Uterus (tissue), 4 donors: ENCODE measurements at places on chromosomes 3 and 15. TPM values are rescaled to one million over a fixed set of nuclear protein-coding genes. Genes with fewer than 3 reads are reported as not detected.

GRCh38 chr3:150114273-150114672 is 143.6 kb upstream of the PFN2 start:
- H3K4me3 ChIP-seq, result no peak overlapping the region
- no peak overlapping the region for H3K27ac ChIP-seq
- no peak for DNase-seq

- peaks cover 3% of the 10 kb centered on the region for H3K4me1 ChIP-seq
- H3K4me3 ChIP-seq, result peak overlapping the region; percentile 32
- H3K36me3 ChIP-seq, result no peaks in the 10 kb centered on the region
- H3K27me3 ChIP-seq, result no peaks in the 10 kb centered on the region
- DNase-seq, result no peak
Observed at GRCh38 chr3:65597226-65597951, 441.3 kb downstream of the MAGI1 start.

DNA sequence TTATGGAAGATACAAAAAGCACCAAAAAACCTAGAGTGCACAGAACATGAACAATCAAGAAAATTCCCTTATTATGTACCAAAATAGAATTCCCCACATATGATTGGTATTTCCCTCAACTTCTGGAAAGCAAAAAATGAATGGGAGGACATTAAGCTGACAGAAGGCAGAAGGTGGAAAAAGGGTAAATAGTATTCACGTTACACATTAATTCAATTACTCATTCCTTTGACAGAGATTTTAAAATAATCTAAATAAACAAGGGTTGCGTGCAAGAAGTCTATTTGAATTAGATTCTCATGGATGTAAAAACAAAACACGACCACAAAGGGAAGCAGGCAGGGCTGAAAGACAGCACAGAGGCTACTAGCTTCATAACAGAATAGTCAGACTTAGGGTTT is 260.5 kb upstream of the ZPLD1 start:
- H3K27me3 ChIP-seq, result no peaks in the 10 kb centered on the region
- peak overlapping the region; percentile 72 for H3K27ac ChIP-seq
- H3K36me3 ChIP-seq, result no peaks in the 10 kb centered on the region
- no peak overlapping the region for H3K4me3 ChIP-seq

CHRNA3 gene
- total RNA-seq, result 1.3 TPM

WHAMM gene
- 3.5 TPM for total RNA-seq

COL6A5 gene
- not detected for total RNA-seq

CSK gene
- 27.9 TPM for total RNA-seq

GRCh38 chr3:33075995-33076394 is 21.0 kb downstream of the GLB1 start:
- H3K36me3 ChIP-seq, result no peaks in the 10 kb centered on the region
- DNase-seq, result no peak
- no peaks in the 10 kb centered on the region for H3K4me1 ChIP-seq

- H3K27me3 ChIP-seq, result no peaks in the 10 kb centered on the region
- H3K4me1 ChIP-seq, result no peaks in the 10 kb centered on the region
- H3K36me3 ChIP-seq, result no peaks in the 10 kb centered on the region
- no peak overlapping the region for H3K4me3 ChIP-seq
- DNase-seq, result no peak
Observed at GRCh38 chr3:54736459-54736858, 191.4 kb downstream of the LRTM1 start.

DNA sequence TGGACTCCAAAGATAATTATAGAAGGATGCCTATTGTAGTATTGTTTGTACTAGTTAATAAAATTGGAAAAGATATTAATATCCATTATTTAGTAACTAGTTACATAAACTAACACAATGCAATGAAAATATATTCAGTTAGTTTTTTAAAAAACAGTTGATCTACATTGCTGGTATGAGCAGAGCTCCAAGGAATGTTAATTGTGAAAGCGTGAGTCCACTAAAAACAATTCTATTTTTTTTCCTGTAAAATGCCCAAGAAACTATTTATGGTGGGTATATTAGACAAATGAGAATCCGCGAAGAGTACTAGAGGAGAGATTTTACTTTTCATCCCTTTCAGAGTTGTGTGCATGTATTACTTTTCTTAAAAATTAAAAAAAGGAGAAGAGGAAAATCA is 104.3 kb downstream of the MCTP2 start:
- DNase-seq, result no peak
- H3K4me1 ChIP-seq, result no peaks in the 10 kb centered on the region
- H3K27me3 ChIP-seq, result no peaks in the 10 kb centered on the region
- no peaks in the 10 kb centered on the region for H3K36me3 ChIP-seq

GRCh38 chr3:95272166-95272565 is 1209.3 kb downstream of the NSUN3 start:
- no peak overlapping the region for H3K4me3 ChIP-seq
- no peak overlapping the region for H3K27ac ChIP-seq
- no peaks in the 10 kb centered on the region for H3K4me1 ChIP-seq
- H3K27me3 ChIP-seq, result no peaks in the 10 kb centered on the region

GRCh38 chr15:57824186-57824585 is 117.7 kb downstream of the POLR2M start:
- H3K36me3 ChIP-seq, result no peaks in the 10 kb centered on the region
- H3K4me3 ChIP-seq, result no peak overlapping the region
- no peaks in the 10 kb centered on the region for H3K27me3 ChIP-seq
